CD4-positive, alpha-beta memory T cell (primary cell): ENCODE measurements at places on chromosomes 4 and X.

- no peak for DNase-seq
Observed at GRCh38 chr4:150515135-150515534, 66.8 kb upstream of the MAB21L2 start.

- no peak for DNase-seq
Observed at GRCh38 chr4:72715299-72715698, 146.3 kb upstream of the ADAMTS3 start.

- DNase-seq = peak; percentile 13
Observed at GRCh38 chrX:54921427-54922021, 900 bp downstream of the TRO start.

DNA sequence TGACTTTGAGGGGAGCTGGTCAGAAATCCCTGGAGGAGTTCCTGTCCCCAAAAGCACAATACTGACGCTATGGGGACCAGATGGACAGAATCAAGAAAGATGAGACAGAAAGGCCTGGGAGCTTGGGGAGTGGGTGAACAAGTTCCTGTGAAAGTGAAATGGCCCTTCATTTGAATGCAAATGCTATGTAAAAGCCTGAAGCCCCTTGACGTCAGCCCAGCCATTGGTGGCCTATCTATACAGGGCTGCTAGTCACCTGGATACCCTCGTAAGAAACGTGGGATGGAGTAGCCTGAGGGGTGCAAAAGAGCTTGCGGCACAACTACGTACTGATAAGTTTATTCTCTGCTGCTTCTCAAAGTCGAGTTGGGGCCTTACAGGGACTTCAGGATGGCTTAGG, at the start of gene CDX4:
CDX4 (plus strand) TSS at position 223 of the 400 bp plus-strand sequence. CDS start 201 bp downstream, outside the sequence.
- no peak for DNase-seq

DNA sequence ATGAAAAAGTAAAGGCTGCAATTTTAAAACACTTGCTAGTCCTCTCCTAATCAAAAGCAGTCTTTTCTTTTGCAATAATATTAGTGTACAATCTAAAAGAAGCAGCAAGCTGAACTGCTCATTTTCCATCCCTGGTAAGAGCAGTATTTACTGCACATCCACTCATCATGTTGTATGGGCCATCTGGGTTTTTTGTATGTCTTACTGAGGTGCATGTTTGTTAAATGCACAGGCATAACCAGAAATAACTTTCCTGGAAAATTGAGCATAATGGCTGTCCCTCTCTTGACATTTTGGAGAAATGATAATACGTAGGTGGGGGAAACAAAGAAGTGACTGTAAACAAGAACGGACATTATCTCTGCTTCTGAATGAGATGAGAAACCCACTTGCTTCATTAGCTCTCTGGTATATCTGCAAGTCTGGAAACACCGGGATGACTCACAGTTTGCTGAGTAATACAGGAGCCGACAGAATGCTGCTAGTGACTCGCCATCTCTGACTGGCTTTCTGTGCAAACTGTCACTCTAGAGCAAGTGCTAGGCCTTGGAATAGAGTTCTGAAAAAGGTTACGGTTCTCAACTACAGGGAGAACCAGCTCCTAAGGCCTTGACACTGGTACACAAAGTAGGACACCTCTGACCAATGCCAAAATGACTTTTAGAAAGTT, 85.7 kb upstream of the MTM1 start:
- no peak for DNase-seq

GRCh38 chr4:112832493-112832892, 195.6 kb downstream of the LARP7 start:
- DNase-seq = no peak

DNA sequence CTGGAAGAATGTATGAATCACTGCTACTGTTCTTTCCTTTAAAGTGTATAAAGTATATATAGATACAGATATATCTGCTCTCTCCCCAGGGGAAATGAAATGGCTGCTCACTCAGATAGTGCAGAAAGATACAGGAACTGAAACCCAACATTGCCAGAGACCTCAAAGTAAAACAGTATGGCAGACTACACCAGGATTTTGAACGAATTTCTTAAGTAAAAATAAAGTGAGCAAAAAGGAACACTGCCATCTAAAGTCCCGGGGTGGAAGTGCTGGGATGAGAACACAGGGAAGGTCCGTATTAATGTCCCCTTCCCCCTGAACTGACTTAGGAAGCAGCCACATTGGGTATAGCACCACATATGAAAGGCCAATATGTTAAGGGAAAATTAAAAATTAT, 93.4 kb downstream of the TMA16 start:
- DNase-seq = no peak

DNA sequence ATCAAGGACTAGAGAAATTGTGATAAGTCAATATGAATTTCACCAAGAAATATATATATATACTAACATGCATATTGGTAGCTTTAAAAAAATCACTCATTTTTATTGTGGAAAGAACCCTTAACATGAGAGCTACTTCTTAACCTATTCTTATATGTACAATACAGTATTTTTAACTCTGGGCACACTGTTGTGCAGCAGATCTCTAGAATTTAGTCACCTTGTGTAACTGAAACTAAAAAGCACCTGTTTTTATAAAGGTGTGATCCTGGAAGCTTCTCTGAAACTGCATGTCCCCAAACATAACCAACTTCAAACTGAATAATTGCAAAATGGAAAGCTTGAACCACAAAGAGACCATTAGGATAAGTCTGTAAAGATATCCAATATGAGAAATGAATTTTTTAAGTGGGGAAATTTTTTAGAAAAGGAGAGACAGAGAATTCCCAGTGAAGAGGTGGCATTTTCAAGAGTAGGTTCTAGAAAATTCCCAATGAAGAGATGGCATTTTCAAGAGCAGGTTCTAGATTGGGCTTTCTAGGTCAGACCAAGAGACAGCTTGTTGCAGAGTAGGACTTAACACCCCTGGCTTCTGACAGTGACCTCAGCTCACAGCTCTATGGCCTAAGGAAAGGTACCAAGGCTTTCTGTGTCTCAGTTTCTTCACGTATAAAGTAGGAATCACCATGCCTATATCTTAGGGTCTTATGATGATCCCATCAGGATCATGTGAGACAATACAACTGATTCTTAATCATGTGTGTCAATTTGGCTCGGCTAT, 22.0 kb upstream of the PPARGC1A start:
- DNase-seq = no peak

GRCh38 chr4:182801636-182802035, 115.5 kb downstream of the DCTD start:
- DNase-seq = no peak

DNA sequence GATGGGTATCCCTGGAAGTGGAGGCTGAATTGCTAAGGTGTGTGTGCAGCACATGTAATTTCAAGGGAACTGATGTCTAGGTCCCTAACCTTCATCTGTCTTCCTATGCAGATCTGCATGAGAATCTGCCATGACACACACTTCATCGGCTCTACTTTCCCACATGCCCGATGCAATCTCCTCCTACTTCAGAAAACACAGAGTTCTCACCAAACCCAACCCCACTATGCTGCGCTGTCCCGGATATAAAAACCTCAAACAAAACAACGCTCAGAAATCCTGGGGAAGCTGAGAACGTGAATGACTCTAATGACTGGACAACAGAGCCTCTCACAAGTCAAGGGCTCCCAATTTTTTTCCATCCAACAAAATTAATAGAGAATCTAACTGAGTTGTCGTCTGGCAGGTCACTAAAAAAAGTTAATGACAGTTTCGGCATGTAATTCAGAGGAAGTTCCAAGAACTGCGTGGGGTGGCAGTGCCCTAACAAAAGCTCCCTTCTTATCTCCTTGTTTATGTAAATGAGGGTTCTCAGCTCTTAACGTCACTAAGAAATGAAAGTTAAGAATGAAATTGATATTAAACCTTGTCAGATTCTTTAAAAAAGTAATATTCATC, 39.0 kb downstream of the STX18 start:
- DNase-seq = peak; percentile 28

- no peak for DNase-seq
Observed at GRCh38 chr4:73244945-73245601, 13.5 kb downstream of the ANKRD17 start.

GRCh38 chr4:113955948-113956347, 23.5 kb downstream of the ARSJ start:
- no peak for DNase-seq

DNA sequence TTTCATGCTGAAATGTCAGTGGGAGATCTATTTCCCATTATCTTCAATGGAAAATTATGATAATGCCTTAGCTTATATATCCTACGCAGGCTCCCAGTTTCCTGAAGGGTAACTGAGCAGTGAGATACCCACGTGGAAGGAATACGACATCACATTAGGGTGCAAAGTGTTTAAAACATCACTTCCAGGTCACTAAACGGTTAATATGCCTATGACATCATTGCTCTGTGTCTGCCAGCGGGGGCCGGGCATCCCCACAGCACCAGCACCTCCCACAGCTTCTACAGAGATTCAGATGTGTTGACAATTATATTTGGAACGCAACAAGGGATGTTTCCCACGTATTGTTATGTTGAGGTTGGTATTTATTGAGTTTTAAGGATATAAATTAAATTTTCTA, 27.1 kb downstream of the TMEM271 start:
- DNase-seq = no peak

DNA sequence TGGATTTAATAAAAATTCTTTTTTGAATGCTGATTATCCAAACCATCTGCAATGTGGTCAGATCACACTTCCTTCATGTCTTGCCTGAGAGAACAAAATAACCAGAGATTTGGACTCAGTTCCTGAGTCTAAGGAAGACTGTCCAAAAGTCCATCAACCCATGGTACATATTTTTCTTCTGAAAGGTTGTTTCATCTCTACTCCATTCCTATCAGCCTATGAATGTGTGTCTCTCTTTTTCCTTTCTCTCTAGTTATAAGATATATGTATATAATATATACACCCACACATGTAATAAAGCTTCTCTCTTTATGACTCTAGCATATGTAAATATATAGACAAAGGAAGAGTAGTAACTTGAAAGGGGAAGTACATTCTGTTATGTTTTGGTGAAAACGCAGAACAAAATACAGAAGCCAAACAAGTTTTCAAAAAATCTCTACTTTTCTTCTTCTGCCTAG, 226.9 kb downstream of the ARHGAP24 start:
- no peak for DNase-seq

DNA sequence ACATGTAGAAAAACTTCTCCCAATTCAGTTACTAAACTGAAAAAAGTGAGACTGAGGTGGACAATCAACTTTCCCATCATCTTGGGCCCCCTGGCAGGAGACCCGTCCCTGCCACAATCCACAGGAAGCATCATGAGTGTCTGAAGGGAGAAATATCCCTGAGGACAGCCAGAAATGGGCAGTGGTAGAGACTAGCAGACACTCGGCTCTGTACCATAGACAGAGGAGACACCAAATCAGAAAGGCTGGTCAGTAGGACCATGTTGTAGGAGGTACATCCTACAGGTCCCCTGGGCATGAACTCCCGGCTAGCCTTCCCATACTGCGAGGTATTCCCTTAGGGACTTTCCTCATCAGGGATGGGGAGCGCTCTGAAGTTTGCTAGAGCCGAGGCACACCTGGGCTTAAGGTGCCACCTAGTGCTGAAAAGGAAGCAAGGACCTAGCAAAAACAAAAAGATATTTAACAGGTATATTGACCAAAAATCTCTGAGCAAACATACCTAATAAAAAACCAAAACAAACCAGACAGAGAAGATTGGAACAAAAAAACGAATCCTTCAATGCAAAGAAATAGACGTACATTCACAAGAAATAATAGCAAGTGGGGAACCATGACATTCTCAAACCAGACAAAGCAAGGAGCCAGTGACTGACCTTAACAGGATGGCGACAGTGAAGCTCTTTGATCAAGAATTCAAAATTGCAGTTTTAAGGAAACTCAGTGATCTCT, 55.6 kb downstream of the HAUS3 start:
- DNase-seq = no peak

DNA sequence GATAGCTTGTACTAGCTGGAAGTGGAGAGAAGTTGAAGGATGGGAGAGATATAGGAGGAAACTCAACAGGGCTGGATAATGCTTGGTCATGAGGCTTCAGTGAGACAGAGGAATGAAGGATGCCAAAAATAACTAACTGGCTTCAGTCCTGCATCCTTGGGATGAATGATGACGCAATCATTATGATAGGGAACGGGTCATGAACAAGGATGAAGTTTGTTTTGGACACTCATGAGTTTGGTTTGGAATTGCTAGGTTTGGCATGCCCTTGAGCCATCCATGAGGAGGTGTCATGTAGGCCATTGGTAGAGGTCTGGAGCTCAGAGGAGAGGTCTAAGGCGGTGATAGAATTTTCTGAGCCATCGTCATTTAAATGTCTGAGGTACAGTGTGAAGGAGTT, 160.0 kb upstream of the NHS start:
- DNase-seq = no peak

DNA sequence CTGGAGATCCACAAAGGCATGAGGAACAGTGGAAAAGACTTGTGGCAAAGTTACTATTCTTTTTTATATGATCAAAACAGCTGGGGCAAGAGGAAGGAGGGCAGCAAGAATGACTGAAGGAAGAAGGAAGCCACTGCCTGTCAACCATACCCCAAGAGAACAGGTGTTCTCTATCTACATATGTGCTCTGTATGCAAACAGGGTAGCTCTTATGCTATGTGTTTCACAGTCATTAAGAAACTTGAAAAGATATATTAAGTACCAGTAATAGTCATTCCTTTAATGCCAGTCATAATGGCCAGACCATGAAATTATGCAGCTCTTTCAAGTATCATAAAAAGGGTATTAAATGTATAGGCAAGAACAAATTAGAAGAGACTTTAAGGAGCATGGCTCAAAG, 363.9 kb downstream of the KLHL13 start:
- DNase-seq = no peak

GRCh38 chrX:153662266-153662665, 11.3 kb downstream of the PNCK start:
- DNase-seq = peak; percentile 54

DNA sequence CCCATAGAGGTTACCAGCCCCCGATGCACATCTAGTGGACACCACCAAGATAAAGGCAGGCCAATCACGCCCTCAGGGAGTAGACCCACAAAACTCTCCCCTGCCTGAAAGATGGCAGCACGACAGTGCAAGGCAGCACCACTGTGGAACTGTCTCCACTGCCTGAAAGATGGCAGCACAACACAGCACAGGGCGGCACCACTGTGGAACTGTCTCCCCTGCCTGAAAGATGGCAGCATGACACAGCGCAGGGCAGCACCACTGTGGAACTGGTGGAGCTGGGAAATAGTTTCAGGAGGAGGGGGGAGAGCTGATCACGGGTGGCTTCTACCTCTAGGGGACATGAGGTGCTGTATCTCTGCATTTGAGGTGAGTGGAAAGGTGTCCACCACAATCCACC, 340.4 kb upstream of the FRG1 start:
- no peak for DNase-seq

DNA sequence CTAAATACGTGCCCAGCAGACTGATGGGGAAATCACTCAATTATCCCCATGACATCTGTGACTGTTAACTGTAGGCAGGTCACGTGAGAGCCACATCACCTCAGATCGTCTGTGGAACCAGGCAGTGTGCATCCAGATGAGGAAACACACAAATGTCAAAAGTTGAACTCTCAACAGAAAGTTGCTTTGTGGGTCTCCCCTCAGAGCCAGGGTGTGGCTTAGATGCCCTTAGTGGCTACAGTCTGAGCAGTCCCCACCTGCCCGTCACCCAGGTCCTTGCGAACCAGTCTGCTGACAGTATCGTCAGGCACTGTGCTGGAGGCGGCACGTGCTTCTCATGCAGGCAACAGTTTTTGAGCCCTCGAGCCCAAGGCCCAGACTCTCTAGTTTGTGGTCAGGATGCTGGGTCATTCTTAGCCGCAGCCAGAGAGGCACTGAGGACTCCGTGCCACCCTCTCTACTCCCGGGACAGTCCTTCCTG, 10.8 kb downstream of the TMEM187 start:
- peak; percentile 43 for DNase-seq

GRCh38 chr4:123064390-123064789, 142.0 kb upstream of the NUDT6 start:
- DNase-seq = no peak

- DNase-seq = no peak
Observed at GRCh38 chr4:113888006-113888405, 91.4 kb downstream of the ARSJ start.
